Stimulated activated CD4-positive, alpha-beta T cell treated with anti-CD3 and anti-CD28 coated beads, Interleukin-15, amount 100 ng/mL, for 1 hour (primary cell): ENCODE measurements at places on chromosomes 6 and 20.

DNA sequence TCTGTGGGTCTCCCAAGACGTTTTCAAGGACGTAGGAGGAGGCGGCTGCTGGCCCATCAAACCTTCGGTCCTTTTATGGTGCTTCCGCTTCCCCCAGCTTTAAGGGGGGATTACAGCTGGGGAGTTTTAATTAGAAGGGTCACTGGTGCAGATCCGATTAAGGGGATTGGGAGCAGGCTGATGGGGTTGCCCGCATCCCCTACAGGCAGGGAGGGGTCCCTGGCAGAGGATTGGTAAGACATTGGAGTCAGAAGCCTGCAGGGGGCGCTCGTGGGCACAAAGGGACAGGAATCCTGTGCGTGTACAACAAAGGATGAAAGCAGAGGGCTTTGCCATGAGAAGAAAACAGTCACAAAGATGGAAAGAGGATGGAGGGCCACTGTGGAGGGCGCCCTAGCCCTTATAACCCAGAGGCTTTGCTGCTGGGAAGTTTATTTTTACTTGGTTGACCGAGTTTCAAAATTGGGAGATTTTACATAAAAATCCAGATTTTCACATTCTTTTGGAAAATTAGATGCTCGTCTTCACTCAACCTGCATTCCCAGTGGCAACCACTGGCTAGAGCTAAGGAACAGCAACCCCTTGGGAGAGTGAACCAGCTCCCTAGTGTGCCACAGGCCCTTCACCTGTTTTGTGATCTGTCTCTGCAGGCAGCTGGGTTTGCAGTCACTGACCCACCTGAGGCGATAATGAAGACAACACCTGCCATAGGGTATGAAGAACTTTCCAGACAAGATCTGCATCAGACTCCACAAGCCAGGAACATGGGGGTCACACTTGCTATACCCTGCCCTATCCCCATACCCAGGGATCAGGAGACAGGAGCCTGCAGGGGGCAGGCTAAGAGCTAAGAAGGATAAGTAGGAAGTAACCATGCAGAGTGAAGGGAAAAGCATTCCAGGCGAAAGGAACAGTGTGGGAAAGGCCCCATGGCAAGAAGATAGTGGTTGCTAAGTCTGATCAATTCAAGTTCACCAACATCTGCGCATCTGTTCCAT lies 97.7 kb downstream of the KCNB1 start:
- DNase-seq = peak; percentile 2

DNA sequence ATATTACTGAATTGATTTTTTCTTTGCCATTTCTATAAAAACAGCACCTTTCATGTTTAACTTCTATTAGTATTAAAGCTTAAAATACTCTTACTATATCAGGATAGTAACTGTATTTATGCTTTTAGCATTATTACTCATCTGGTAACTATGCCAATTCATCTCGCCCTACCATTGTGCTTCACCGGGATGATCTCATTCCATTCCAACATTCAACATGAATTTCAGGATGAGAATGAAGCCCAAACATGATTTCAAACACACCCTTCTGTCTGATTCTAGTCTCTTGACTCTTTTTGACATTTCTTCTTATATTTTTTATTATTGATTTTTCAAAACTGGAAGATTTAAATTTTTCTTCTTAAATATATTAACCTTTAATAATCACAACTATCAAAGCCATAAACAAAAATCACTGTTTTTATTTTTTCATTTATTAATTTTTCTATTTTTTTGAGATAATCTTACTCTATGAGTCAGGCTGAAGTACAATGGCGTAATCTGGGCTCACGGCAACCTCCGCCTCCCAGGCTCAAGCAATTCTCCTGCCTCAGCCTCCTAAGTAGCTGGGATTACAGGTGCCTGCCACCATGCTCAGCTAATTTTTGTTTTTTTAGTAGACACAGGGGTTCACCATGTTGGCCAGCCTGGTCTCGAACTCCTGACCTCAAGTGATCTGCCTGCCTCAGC lies 46.7 kb downstream of the GJA1 start:
- no peak for DNase-seq

- no peak for DNase-seq
Observed at GRCh38 chr6:106527117-106527516, 102.2 kb downstream of the RTN4IP1 start.

DNA sequence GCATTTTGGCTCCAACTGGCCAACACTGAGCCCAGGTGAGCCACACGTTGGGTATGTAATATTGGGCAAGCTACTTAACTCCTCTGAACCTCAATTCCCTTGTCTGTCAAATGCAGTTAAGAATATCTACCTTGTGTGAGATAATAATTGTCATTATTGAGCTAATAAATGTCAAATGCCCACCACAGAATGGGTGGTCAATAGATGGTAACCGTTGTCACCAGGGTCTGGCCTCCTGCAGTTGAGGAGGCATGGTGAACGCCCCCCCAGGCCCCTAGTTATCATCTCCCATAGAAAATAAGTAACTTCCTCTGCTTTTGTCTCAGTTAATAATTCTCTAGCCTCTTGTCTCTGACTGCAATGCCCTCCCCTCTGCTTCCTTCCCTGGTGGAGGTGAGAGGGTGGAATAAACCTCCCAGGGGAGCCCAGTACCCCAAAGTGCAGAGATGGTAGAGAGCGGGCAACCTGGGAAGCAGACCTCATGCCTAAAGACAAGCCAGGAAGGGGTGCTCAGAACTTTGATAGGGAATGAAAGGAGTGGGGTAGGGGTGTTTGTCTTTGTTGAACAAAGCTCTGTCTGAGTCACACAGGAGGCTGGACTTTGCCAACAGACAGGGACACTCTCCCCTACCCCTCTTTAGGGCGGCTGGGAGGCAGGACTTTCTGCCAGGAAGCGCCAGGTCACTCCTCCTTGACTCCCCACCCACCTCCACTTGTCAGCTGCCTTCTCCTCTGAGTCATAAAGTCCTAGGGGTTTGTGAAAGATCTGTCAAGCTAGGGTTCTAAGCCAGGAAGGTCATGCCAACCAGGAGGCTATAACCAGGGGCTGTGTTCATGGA lies 1.3 kb upstream of the UNC5CL start:
- DNase-seq = no peak

DNA sequence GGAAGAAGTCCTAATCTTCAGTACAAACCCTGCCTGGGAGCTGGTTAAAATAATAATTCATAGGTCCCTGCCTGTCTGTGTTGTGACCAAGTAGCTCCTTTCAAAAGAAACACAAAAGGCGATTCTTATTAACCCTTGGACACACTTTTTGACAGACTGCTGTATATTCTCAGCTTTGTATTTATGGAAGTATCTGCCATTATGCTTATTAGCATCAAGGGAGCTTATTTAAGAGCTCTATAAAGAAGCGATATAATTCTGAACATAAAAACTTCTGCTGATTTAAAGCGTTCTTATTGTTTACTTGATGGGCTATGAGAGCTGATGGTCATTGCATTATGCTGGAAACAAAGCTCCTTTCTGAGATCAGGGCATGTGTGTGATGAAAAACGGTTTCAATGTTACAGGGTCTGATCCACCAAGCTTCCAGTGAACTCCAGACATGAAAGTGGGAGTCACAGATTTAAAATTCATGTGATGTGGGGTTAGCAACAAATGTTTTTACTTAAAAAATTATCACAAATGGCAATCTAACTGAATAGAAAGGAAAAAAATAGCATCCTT lies 181.8 kb upstream of the PDE10A start:
- no peak for DNase-seq

DNA sequence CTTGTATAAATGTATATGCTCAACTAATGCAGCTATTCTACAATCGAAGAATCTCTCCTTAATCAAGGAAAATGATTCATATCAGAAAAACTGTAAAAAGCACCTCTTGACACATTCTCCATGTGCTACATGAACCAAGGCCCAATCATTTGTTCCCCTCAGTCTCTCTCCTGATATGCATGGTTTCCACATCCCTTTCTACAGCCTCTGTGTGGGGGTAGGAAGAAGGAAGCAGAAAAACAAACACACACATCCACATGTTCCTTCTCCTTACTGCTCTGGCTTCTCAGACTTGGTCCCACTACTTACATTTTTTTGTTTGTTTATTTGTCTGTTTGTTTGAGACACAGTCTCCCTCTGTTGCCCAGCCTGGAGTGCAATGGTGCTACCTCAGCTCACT lies 510.5 kb downstream of the PRKN start:
- DNase-seq = no peak

DNA sequence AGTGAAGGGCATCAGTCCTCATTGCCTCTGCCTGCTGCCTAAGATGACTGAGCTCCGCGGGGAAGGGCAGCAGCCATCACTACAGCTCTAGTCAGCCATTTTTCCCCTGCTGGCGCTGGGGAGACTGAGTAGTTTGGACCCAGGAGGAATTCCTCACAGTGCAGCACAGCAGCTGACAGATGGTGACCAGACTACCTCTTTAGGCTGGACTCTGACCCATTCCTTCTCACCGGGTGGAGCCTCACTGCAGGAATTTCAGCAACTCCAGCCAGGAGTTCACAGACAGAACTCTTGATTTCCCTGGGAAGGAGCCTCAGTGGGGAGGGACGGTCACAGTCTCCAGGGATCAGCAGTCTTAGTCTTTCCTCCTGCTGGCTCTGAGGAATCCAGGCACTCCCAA lies 492.0 kb upstream of the MMS22L start:
- no peak for DNase-seq

- DNase-seq = no peak
Observed at GRCh38 chr6:53130569-53131290, 17.9 kb downstream of the GCM1 start.

GRCh38 chr6:117008618-117009017 lies 131.6 kb downstream of the RFX6 start:
- no peak for DNase-seq

DNA sequence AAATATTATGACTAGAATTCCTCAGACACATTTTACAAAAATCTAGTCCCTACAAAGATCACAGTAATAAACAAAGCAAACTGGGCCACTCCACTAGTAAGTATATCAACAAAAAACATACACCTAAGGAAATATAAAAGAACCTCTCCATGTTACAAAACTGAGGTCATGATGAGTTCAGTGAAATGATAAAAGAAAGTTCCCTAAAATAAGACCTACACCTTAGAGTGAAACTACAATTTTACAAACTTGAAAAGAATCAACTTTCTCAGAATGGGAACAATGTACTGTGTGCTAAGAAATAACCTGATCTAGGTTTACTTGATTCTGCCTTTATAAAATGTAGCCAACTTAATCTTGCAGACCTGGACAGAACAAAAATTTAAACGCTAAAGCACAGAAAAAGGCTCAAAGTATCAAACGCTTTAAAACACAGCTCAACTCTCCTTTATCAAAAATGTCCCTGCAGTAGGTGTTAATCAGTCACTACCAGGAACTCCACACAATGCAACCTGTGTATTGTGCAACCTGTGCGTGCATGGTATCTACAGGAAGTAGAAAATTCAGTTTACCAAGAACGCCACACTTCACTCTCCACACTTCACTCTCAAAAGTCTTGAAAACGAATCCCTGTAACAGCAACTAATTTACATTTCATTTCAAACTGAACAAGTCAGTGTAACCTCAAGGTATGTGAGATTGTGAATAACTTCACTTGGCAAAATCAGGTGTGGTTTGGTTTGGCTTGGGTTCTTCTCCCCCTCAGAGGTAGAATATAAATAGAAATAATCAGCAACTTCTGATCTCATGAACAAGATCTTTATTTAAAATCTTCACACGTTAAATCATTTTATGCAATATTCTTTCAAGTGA lies 1.8 kb downstream of the RALGAPA2 start:
- DNase-seq = no peak

GRCh38 chr6:5423251-5423650 lies 161.9 kb downstream of the FARS2 start:
- DNase-seq = no peak

DNA sequence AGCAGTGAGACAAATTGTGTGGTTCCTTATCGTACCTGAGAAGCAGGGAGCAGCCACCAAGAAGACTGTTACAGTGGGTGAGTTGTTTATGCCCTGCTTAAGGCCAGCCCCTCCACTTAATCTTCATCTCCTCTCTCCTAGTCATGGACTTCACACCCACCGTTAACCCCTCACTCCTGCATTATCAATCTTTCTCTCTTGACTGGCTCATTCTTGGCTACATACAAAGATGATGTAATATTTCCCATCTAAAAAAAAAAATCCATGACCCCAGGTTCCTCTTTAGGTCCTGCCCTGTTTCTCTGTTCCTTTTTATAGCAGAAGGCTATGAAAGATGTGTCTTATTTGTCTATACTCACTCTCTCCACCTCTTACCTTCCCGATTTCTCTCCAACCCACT lies 72.4 kb downstream of the SHLD1 start:
- no peak for DNase-seq

- DNase-seq = no peak
Observed at GRCh38 chr20:29687438-29687837, 1570.0 kb upstream of the DEFB115 start.
